Kasumi-1 (cell line): ENCODE measurements at places on chromosomes 12 and 14.

- no peak for DNase-seq
Observed at GRCh38 chr14:34256223-34256622, 205.8 kb downstream of the SPTSSA start.

- peak; percentile 81 for DNase-seq
Observed at GRCh38 chr12:66087365-66087943, 43.1 kb downstream of the LLPH start.

DNA sequence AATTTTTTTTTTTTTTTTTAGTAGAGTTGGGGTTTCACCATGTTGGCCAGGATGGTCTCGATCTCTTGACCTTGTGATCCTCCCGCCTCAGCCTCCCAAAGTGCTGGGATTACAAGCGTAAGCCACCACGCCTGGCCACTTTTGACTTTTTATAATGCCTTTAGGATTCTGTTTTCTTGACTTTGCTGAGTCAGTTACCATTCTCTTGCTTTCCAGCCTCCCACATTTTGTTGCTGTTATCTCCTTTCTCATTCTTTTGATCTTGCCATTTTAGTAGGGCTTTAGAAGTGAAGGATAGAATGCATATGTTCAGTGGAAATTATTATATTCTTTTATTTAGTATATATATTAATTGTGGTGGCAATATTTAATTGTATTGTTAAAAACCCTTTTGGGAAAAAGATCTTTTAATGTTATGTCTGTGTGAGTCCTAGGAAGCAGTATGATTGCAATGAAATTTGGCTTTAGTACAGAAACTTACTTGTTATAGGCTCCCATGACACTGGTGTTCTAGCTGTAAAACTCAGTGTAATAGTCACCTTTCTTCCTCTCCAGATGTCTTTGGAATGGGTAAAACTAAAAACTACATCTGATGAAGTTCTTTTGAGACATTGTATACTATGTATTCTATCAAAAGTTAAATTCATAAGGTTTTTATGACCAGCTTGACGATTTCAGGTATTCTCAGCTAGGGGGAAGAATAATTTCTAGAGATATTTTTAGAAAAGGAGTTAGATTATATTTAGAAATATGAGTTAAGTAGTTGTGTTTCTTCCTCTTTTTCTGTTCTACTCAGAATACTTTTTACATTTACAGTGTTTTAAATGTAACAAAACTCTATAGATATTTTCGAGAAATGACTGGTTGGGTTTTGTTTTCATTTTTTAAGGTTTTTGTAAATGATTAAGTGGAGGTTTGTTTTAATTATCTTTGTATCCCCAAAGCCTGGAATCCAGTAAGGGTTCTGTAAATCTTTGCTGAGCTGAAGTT lies 74.7 kb downstream of the APAF1 start:
- DNase-seq, result peak; percentile 44

DNA sequence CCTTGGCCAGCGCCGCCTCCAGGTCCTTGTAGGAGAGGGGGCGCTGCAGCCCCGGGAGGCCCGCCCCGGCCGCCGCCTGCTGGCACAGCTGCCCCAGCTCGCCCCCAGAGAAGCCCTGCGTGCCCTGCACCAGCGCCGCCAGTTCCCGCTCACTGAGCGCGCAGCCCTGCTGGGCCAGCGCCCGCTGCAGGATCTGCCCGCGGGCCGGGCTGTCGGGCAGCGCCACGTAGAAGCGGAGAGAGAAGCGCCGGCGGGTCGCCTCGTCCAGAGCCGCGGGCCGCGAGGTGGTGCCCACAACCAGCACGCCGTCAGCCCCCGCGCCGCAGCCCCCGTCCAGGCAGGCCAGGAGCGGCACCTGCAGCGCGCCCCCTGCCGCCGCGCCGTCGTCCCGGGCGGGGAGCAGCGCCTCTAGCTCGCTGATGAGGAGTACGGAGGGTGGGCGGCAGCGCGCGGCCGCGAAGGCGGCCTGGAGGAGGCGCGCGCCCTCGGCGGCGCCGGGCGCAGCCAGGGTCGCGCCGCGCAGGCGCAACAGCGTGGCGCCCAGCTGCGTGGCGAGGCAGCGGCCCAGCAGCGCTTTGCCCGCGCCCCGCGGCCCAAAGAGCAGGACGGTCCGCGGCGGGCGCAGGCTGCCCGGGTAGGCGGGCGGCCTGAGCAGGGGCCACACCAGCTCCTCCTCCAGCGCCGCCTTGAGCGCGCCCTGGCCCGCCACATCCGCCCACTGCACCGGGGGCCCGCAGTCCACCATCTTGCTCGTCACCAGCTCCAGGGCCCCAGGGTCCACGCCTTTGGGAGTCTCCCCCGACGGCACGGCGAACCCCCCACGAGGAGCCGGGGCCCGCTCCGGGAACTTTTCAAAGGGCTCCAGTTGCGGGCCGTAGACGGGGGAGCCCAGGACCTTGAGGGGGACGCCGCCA lies 27.7 kb downstream of the FIGNL2 start:
- no peak for DNase-seq

DNA sequence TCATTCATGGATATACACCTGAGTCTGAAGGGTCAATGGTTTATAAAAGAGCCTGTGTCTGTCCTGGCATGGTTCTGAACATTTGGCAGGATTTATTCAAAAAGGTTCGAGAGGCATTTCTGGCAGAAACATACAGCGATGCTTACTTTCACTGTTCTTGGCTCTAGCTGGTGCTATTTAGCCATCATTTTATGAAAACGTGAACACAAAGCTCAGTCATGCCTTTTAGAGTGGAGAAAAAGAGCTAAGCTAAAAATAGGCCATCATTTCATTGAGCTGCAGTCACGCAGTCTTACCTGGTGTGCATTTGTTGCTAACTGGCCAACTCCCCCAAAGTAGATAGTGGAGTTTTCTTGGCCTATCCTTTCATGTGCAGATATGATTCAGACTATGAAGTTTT lies 1209.5 kb downstream of the SLC16A7 start:
- DNase-seq, result no peak

DNA sequence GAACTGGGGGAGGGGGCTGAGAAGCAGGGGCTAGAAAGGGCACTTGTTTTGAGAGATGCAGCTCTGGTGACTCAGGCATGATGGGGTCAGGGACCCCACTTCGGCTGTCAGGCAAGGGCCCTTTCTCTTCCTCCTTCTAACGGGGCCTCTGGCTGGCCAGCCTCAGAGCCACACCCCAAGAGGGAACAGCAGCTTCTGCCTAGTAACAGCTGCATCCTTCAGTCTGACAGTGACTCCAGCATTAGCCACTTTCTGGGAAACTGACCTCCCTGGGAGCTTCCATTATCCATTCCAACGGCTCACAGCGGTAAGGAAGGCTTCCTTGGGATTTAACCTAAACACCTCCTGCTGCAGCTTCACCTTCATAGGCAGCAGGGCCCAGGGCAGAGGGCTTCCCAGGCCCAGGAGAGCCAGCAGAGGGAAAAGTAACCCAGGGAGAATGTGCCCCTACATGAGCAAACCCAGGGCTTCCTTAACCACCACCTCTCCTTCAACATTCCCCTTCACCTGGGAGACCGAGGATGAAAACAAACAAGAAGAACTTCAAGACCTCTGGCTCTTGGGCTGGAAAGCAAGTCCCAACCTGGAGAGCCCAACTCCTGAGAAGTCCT lies 2.7 kb downstream of the NCKAP5L start:
- DNase-seq, result peak; percentile 62

- no peak for DNase-seq
Observed at GRCh38 chr12:57096748-57097553, 8.0 kb downstream of the NAB2 start.

- no peak for DNase-seq
Observed at GRCh38 chr12:68823696-68824095, 15.7 kb downstream of the MDM2 start.

DNA sequence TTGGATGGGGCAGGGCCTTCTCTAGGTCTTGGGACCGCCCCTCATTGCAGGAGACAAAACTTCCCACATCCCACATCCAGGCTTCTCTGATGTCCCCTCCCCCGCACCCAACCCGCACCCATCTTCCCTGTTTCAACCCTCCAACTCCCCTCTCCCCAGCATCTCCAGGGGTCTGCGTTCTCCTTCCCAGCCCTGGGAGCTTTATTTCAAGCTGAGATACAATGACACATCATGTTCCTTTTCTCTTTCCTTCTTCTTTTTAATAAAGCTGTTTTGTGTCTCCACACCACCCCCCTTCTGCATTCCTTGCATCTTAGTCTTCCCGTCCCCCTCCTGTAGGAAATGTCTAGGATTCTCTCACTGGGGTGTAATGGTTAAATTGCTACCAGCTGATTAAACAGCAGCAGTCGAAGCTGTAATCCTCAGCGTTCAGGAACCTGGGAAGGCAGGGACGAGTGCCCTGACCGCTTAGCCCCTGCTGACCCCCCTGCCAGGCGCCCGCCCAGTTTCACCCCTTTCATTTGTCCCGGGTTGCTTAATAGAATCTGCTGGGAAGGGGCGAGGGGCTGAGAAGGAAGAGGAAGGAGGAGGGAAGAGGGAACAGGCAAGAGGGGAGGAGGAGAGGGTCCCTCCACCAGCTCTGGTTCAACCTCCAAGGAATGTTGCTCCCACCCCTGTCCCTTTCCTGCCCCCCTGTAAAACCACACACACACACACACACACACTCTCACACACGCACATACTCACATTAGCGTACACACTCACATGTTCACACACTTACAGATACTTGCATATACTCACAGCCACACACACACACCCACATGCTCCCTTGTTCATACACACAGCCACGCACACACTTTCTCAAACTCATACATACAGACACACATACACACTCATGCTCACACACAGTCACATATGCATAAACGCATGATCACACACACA lies 104.5 kb upstream of the MED13L start:
- no peak for DNase-seq

GRCh38 chr14:71491931-71492330 lies 440.3 kb upstream of the RGS6 start:
- DNase-seq, result no peak

- no peak for DNase-seq
Observed at GRCh38 chr12:115388139-115388538, 704.2 kb upstream of the TBX3 start.
